ENCODE measurements at places on chromosomes 1 and 21.

DNA sequence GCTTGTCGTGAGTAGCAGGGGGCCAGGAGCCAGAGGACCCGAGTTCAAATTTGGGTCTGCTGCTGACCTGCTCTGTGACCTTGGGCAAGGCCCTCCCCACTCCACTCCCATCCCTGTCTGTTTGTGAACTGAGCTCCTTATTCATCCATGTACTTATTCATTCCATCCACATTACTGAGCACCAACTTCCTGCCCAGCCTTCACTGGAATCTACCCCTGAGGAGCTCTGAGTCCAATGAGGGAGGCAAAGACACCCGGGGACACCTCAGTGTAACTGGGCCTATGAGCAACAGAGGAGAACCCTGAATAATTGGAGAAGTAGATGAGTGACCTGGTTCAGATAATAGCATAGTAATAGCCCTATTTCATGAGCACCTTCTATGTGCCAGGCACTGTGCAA lies 8.9 kb downstream of the BSND start:
- DNase-seq: no peak

DNA sequence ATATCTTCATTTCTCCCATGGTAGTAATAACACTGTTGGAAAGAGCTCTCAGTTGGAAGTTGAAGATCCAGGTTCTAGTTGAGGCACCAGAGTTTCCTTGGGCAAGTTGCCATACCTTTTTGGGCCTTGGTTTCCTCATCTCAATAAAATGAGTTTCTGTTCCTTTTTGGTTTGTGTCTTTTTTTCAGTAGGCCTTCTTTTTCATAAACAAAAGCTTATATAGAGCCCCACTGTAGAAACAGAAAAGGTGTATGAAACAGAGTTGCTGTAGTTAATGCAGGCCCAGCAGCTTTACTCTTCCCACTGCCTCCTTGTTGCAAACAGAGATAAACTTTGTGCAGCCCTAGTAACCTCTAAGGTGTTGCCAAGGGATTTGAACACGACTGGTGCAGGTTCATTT lies 41.7 kb downstream of the WNT4 start:
- DNase-seq: no peak

DNA sequence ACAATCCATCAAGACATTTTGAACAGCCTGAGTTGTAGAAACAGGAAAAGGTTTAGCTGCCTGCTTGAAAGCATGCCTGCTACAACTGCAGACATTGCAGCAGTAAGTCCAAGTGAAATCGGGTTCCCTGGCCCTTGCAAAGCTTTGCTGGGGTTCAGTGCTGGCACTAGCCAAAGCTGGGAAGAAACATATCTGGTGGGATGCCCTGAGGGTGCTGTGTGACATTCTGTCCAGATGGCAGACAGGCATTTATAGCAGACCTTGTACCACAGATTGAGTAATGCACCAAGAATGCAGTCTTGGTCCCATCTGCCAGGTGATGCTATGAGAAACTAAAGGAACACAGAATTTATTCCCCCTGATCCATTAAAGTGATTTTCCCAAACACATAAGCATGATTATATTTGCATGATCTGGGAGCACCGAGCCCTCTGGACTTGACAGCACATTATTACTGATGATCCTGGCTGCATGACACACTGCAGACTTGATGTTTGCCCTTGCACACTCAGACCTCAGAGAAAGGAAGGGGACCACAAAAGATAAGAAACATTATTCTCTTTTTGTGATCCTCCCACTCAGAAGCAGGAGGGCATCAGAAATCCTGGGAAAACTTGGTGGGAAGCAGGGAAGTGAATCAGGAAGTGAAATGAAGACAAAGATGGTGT lies 223.7 kb upstream of the FAM78B start:
- DNase-seq: no peak

- no peak for DNase-seq
Measured at GRCh38 chr1:117673405-117673804, 67.6 kb downstream of the TENT5C start.

All from CD4-positive, alpha-beta T cell treated with Interleukin-6 for 4 hours (primary cell).